Cerebellar cortex (tissue), 1 donor: ENCODE measurements at places on chromosomes 3 and 15.

DNA sequence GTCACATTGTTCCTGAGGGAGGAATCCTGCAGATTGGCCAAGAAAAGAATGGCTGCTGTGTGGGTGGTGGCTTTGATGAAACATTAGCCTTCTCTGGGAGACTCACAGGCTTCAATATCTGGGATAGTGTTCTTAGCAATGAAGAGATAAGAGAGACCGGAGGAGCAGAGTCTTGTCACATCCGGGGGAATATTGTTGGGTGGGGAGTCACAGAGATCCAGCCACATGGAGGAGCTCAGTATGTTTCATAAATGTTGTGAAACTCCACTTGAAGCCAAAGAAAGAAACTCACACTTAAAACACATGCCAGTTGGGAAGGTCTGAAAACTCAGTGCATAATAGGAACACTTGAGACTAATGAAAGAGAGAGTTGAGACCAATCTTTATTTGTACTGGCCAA, 6.1 kb downstream of the PTX3 start:
- DNase-seq = no peak

- no peak for DNase-seq
Measured at GRCh38 chr3:105470851-105471250, 104.1 kb downstream of the ALCAM start.

DNA sequence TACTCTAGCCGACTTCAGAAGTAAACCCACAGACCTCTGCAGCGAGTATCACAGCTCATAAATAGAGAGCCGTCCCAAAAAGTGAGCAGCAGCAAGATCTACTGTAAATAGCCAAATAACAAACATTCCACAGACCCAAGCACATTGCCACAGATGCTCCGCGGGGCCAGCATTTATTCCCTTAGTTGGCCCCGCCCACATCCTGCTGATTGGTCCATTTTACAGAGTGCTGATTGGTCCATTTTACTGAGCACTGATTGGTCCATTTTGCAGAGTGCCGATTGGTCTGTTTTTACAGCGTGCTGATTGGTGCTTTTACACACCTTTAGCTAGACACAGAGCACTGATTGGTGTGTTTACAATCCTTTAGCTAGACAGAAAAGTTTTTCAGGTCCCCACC, 17.3 kb upstream of the GABRB3 start:
- DNase-seq = no peak

GRCh38 chr3:75237477-75237876, 426.7 kb upstream of the FRG2C start:
- DNase-seq = no peak

GRCh38 chr15:100856867-100857266, 22.8 kb upstream of the ALDH1A3 start:
- DNase-seq = no peak

GRCh38 chr15:99402014-99402729, 150.9 kb downstream of the LRRC28 start:
- no peak for DNase-seq

- no peak for DNase-seq
Measured at GRCh38 chr15:55861115-55861514, 118.2 kb upstream of the PRTG start.

- no peak for DNase-seq
Measured at GRCh38 chr3:14616606-14617507, 34.7 kb upstream of the CCDC174 start.

GRCh38 chr3:122621112-122621511, 43.7 kb downstream of the PARP15 start:
- no peak for DNase-seq

DNA sequence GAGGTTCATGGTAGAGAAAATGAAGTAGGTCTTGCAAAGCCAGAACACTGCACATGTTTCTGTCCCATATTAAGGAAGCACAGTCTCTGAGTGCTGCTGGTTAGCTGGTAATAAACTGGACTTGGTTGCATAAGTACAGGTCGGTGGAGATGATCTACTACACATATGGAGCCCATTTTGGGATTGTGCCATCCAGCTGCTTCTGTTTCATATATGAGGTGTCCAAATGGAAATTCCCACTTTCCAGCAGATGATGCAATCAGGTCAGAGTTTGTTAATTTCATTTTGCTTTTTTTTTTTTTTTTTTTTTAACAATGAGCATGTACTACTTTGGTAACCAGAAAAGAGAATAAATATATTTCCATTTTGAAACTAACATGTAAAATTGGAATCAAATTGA, 122.6 kb downstream of the SATB1 start:
- DNase-seq = no peak

DNA sequence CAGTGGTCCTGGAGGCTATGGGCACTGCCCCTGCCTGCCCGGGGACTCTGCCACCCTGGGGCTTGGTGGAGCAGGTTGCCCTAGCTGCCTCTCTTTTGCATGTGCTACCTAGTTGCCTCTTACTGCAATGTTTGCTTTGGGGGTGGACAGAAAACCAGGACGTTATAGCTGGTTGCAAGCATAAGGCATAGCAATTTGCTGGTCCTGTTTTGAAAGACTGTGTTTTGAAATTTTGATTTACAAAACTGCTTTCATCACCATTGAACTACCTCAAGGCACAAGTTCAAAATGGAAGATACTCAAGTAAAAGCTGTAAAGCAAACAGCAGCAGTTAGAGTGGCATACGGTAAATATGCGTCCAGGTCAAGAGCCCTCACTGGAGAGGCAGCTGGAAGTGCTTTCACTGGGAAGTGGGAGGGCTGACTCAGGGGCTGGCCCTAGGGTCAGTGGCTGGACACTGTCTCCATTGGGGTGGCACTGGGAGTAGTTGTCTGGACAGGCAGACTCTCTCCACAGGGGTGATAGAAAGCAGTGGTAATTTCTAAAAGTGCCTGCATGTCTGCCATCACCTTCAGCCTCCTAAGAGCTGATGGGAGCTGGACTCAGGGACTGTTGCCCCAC, 138.1 kb downstream of the CHDH start:
- DNase-seq = no peak

DNA sequence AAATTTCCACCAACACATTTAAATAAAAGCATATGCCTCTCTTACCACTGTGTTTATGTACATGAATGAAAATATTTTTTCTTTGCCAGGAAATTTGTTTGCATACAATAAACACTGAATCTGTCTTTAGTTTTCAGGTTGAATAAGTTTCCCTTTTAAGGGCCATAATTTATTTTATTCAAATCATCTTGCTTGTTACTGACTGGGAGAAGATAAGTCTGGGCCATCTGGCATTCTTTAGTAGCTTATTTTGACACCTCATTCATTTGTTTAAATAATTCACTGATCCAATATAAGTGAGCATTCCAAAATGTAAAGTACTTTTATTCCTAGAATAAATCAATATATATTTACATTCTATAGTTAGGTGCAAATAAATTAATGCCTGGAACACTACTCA, 1001.3 kb downstream of the PLOD2 start:
- no peak for DNase-seq

GRCh38 chr3:187805774-187806173, 60.5 kb upstream of the BCL6 start:
- DNase-seq = no peak

DNA sequence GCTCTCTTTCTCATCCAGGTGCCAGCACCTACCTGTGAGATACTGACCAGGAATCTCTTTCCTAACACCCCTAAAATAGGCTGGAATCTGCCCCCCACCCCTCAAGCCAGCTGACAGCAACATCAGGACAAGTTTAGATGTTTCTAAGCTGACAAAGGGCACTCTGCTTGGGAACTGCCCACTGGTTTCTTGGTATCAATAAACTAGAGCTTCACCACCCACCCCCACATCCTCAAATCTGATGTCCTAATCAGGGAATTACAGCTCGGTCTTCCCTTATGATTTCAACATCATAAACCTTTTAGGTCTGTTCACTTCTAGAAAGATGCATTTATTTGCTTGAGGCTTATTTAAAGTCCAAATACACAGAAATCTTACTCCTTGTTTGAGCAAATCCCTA, 34.7 kb downstream of the CEP19 start:
- no peak for DNase-seq

- no peak for DNase-seq
Measured at GRCh38 chr15:80114114-80114513, 38.7 kb upstream of the FAH start.

GRCh38 chr15:60708684-60709083, 229.7 kb upstream of the ICE2 start:
- no peak for DNase-seq

DNA sequence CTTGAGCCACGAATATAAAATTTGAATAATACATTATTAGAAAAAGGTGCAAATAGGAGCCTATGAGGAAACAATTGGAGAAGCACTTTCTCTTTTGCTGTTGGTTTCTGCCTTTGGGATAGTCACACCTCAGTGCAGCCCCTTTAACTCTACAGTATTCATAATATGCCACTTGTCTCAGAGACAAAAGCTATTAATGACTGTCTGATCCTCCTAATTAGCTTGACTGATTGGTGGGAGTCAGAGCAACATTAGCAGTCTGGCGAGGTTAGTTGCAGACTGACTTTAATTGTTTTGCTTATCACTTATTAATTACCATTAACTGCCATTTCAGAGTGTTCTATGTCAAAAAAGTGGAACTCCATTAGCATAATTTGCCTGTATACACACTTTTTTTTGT, 225.0 kb upstream of the ARHGEF26 start:
- no peak for DNase-seq

- DNase-seq = no peak
Measured at GRCh38 chr3:107013641-107014040, 363.6 kb upstream of the CCDC54 start.
